ENCODE measurements at places on chromosomes 7 and 10.

DNA sequence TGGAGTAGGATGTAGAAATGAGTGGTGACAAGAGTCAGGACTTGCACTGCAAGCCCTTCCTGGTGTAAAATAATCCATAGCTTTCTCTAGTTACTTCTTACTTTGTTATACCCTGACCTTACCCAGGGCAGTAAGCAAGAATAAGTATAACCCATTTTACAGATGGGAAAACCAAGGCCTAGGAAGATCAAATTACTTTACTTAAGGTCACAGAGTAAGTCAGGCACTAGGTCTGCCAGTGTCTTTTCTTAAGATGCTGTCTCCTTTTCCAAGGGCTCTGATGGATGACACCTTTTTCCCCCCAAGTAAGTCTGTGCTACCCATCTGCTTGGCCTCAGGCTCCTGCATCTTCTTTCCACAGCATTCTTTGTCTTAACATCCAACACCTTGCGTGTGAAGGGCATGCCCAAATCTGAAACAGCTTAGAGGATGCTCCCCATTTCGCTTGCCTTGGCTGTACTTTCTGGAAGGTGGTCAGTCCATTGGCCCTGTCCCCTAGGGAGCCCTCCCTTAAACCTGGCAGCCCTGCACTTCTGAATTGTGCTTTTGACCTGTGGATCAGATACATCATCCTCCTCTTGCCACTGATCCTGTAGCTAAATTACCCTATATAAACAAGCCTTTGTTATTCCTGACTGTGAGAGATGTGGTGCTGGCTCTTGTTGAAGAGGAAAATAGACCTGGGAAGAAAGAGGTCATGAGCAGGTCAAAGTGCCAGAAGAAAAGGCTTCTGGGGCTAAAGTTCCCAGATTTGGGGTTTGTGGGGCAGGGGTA lies 168.6 kb downstream of the LRMDA start:
- no peak for DNase-seq

DNA sequence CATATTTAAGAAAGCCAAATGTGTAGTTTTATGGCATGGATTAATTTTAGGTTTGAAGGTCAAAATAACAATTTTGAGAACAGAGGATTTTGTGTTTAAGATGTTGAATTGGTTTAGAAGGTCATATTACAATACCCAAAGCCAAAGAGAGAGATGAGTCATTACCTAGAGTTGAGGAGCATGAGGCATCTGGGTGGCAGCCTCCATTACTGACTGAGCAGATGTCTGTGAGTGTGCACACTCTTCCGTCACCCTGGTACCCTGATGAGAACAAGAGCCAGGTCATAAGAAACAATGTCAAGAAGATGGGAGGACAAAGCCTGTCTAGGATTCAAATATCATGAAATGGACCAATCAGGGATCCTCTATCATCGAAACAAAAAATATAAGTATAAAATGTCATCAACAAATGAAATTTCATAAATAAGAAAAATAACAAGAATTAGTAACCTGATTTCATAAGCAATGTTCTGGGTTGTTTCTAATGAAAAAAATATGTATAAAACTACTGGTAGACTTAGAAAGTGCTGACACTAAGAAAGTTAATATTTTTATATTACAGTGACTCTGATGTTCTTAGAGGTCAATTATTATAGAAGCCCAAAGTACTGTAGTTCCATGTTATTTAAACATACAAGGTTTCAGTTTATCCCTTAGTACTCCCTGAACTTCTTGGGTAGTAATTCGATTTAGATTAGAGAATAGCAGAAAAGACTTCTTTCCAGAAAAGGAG lies 20.0 kb downstream of the CUBN start:
- no peak for DNase-seq

GRCh38 chr7:23410446-23411183 lies 59.7 kb downstream of the IGF2BP3 start:
- no peak for DNase-seq

- DNase-seq: no peak
Measured at GRCh38 chr10:124069341-124070264, 23.8 kb downstream of the CHST15 start.

DNA sequence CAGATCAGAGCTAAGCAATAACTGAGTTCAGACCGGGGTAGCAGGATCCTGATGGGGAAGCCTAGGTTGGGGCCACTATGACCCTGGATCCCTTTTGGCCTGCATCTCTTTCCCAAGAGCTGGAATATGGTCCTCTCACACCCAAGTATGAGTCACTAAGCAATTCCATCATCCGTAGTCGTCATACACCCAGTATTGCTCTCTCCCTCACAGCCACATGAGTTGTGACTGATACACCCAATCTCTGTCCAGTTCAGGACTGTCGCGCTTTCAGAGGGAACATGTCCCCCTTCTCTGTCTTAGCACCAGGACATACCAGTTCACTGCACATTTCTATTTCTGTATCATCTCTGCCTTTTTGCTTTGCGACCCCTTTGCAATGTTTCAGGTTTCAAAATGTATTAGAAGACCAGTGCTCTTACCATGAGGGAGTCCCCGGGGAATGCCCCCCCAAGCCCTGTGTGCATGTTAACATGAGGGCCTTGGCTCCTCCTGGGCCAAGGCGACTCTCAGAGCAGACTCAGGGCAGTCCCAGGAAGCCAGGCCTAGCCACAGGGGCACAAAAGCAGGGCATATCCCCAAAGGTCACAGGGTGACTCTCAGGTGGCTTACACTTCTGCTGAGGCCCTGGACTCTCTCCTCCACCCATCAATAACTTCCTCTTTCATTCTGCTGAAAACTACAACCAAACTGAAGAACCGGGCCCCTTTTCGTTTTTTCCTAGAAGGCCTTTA lies 75.3 kb upstream of the SAMD8 start:
- DNase-seq: no peak

DNA sequence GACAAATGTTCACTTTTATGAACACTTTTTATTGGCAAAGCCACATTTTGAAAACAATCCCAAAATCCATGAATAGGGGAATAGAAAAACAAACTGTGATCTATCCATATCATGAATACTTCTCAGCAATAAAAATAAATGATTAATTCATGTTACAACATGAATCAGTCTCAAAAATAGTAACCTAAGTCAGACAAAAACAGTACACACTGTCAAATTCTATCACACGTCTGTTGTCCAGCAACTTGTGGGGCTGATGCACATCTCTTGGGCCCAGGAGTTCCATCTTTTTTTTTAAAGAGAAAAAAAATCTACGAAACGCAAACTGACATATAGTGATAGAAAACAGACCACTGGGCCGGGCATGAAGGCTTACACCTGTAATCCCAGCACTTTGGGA lies 71.0 kb downstream of the LARP4B start:
- no peak for DNase-seq

GRCh38 chr10:47019155-47020145 lies 108.2 kb downstream of the PTPN20 start:
- no peak for DNase-seq

DNA sequence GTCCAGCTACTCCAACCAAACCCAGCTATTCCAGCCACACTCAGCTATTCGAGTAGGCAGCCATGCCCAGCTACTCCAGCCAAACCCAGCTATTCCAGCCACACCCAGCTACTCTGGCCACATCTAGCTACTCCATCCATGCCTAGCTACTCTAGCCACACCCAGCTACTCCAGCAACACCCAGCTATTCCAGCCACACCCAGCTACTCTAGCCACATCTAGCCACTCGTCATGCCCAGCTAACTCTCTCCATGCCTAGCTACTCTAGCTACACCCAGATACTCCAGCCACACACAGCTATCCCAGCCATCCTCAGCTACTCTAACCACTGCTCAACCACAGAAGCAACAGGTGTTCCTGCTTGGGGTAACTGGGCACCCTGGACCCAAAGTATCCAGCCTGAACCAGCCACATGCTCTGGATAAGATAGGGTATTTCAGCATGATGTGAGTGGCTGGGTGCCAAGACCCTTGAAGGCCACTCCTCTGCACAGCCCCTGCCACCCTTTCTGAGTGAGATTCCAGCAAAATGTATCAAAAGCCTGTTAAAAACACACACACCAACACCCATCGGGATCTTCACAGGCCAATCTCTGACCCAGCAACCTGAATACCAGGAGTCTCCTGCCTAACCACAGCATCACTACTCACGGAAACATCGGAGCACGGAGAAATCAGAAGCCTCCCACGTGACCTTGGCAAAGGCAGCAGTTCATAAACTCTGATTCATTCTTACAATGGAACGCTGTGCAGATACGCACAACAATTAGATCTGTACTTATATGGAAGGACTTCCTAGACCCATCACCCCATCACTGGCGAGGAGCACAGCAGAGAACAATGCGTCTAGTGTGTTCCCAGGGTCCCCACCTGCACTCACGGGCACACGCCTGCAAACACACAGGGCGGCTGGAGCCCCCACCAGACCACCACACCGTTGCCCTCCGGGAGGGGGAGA lies 51.8 kb upstream of the DNAAF5 start:
- DNase-seq: no peak

DNA sequence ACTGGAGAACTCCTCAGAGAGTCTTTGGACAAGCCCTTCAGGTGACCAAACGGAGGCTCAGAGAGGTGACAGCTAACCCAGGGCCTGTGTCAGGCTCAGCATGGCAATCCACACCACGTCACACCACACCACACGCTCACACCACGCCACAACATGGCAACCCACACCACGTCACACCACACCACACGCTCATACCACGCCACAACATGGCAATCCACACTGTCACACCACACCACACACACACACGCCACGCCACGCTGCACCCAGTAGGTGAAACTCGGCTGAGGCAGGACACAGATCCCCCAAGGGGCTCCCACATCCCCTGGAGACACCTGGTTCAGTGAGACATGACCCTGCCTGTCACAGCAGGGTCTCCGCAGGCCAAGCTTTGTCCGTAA lies 107.3 kb downstream of the PDGFA start:
- no peak for DNase-seq

All from stimulated activated CD8-positive, alpha-beta memory T cell treated with anti-CD3 and anti-CD28 coated beads, Interleukin-4, amount 100 ng/mL, for 24 hours (primary cell).